ENCODE measurements at places on chromosomes 1 and 21.

DNA sequence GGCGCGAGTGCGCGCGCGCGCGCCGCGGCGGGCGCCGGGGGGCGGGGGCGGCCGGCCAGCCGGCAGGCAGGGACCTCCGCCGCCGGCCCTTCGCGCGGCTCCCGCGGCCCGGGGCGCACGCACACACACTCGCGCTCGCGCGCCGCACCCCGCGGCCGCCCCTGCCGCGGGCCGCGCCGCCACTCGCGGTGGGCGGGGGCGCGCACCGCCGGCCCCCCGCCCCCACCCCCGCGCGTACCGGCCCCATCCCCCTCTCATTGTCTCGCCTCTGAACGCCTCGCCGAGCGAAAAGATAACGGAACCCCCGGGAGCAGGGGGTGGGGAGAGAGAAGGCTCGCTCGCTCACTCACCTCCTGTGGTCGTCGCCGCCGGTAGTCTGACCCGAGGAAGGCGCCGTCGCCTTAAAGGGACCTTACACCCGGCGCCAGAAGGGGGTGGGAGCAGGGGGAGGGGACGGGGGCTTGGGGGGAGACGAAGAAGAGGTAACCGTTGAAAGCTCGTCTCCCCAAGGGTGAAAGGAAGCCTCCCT lies 428 bp downstream of the POGZ start:
- peak; percentile 55 for DNase-seq

GRCh38 chr1:26278724-26279455 lies 996 bp upstream of the SH3BGRL3 start:
- DNase-seq = no peak

DNA sequence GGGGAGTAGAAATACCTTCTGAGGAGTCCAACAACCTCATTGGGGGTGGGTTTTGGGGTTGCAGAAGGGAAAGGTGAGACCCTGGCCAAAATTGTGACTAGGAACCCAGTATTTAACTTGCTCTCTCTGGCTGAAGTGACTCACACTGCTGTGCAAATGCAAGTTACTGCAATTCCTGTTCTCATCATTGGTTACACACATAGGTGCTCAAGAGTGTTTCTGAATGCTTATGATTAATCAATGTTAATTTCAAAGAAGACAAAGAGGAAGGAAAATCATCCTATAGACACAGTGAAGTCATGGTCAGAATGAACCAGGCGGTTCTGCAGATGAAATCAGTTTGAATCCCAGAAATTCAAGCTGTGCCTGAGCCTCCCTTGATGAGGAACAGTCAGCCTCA lies 3.1 kb downstream of the ASCL5 start:
- no peak for DNase-seq

GRCh38 chr1:3540876-3541275 lies 70.4 kb downstream of the MEGF6 start:
- no peak for DNase-seq

GRCh38 chr1:209157546-209158249 lies 425.8 kb upstream of the CAMK1G start:
- DNase-seq = no peak

DNA sequence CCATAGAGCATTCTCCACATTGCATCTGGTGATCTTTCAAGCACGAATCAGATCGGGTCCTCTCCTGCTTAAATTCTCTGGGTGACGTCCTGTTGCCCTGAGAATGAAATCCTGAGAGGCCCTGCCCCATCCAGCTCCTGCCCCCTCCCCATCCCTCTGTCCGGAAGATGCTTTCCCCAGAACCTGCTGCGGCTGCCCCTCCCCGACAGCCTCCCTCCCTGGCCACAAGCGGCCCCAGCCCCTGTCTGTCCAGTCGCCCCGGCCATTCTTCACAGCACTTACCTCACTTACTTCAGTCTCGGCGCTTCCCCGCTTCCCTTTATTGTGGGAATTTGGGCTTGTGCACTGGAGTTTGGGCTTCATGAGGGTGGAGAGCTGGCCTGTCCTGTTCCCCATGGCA lies 40.3 kb downstream of the TAS1R2 start:
- DNase-seq = no peak

GRCh38 chr1:18945401-18945849 lies 11.1 kb downstream of the IFFO2 start:
- DNase-seq = peak; percentile 78

GRCh38 chr1:82392946-82393345 lies 592.2 kb downstream of the ADGRL2 start:
- no peak for DNase-seq

DNA sequence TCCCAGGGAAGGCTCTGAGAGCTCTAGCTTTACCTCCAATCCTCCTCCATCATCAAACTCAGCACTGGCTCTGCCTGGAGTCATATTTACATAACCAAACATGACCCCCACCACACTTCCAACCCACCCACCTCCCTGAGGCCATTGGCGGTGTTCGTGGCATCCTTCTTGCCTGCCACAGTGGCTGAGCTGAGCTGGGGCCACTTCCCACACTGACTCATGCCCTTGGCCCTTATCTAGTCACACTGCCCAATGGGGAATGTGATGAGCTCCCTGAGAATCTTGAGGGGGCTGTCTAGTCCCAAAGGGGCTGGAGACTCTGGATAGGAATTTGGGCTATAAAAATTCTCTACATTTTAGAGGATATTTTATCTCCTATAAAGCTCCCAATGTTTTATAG lies 230.9 kb upstream of the IRF2BP2 start:
- no peak for DNase-seq

DNA sequence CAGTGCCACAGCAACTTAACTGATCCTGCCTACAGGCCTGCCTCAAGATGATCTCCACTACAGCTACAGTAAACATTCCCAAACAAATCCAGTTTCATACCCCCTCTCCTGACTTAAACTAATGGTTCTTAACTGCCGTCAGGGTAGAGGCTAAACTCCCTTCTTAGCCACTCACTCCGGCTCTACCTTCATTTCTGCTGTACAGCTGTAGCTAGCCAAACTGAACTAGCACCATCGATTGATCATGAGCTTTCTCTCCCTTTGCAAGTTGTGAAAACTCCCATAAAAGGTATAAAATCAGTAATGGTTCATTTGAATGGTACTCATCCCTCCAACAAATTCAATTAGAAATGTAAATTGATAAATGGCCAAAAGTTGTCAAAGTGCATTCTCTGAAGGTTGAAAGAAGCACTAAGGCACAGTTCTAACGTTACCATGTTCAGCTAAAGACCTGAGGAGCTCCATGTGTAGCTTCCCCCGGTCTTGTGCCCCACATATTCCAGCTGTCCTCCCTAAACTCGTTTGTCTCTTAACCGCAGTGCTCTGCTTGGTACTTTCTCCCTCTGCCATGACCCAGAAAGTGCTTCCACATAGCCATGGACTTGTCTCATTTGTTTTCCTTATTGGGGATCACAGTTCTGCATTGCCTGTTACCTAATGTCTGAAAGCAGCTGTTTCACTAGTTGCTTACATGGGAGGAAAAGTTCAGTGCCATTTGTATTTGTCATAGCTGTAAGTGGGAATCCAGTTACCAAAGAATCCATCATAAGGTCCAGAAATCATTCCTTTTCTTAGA lies 49.8 kb downstream of the DHX9 start:
- DNase-seq = no peak

DNA sequence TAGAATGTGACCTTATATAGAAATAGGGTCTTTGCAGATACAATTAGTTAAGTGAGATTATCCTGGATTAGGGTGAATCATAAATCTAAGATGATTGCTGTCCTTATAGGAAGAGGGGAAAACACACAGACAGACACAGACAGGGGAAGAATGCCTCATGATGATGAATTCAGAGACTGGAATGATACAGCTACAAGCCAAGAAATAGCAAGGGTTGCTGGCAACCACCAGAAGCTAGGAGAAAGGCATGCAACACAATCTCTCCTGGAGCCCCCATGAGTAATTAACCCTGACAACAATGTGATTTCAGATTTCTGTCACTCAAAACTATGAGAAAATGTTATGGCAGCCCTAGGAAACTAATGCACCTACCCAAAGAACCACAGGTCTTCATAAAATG lies 19.1 kb upstream of the PPIH start:
- no peak for DNase-seq

GRCh38 chr1:203380420-203381150 lies 29.7 kb upstream of the FMOD start:
- no peak for DNase-seq

GRCh38 chr21:45318556-45319404 lies 31.1 kb upstream of the POFUT2 start:
- DNase-seq = peak; percentile 9

DNA sequence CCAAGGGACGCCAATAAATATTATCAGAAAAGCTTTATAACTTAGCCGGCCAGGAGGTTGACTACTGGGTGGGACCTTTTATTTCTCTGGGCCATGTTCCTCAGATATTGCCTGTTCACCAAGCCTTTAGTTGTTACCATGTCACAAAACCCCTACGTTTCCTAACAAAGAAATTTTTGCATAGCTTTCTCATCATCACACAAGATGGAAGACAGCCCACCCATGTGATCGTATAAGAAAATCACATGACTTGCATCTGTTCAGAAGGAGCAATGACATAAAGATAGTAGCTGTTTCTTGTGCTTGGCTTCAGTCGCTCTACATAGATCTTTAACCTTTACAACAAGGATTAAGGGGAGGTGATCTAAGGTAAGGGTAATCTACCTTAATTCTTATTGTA lies 88.9 kb upstream of the NGF start:
- DNase-seq = no peak

GRCh38 chr1:226656201-226656600 lies 82.9 kb downstream of the ITPKB start:
- DNase-seq = no peak

DNA sequence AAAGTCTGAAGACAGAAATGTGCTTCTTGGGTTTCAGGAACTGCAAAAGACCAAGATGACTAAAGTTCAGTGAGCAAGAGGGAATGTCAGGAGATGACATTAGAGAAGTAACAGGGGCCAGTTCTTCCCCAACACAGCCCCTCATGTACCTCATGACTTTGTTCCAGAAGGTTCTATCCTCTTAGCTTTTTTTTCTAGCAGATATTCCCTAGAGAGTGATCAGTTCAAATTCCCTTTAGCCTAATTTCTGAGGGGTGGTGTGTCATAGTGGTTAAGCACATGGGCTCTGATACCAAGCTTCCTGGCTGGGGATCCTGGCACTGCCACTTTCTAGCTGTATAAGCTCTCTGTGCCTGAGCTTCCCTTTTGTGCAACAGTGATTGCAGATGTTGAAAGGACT lies 108.0 kb downstream of the LBR start:
- no peak for DNase-seq

DNA sequence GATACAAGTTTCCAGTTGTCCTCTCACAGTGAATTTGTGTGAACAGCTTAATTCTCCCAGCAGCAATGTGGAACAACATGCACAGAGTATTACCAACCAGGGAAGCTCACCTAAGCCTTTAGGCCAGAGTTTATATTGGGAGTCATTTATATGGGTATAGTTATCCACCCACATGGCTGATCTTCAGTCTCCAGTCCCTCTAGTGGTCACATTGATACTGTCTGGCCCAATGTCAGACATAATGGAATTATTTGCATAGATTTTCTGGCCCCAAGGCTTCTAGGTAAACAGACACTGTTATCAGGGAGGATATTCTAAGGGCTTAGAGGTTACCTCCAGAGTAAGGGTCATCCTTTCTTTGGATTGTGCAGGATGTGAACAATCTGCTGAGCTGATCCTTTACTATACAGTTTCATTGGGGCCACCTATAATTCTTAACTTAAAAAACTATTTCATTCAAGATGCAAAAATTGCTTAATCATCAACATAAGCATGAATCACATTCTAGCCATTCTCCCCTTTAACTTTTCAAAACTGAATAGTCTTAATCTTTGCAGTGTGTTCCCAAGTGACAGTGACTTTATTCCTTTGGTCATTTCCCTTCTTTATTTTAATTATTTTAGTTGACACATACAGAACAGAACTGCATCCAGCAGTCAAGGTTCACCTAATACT lies 210.9 kb downstream of the LTN1 start:
- DNase-seq = no peak

- no peak for DNase-seq
Observed at GRCh38 chr1:40257313-40257687, 736 bp upstream of the ZMPSTE24 start.

DNA sequence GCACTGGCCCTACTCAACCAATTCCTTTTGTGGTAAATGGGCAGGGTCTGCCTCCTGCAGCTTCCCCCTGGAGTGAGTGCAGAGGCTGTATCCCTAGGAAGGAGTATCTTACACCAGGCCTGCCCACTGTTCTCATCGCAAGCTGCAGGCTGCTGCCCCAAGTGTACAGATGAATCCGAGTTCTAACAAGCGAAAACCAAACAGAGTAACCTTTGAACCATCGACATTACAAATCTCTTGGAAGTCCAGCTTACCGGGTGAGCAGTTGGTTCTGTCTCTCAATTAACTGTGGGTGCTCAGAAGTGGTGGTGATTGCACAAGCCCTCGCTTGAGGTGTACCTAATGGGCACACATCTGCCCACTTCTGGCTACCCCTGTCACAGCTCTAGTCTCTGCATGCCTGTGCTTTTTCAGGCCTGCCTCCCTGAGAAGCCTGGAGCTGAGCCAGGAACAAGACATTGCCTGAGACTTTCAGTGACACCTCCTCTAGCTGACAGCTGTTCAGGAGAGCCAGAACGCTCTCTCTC lies 22.7 kb downstream of the INAVA start:
- DNase-seq = no peak

DNA sequence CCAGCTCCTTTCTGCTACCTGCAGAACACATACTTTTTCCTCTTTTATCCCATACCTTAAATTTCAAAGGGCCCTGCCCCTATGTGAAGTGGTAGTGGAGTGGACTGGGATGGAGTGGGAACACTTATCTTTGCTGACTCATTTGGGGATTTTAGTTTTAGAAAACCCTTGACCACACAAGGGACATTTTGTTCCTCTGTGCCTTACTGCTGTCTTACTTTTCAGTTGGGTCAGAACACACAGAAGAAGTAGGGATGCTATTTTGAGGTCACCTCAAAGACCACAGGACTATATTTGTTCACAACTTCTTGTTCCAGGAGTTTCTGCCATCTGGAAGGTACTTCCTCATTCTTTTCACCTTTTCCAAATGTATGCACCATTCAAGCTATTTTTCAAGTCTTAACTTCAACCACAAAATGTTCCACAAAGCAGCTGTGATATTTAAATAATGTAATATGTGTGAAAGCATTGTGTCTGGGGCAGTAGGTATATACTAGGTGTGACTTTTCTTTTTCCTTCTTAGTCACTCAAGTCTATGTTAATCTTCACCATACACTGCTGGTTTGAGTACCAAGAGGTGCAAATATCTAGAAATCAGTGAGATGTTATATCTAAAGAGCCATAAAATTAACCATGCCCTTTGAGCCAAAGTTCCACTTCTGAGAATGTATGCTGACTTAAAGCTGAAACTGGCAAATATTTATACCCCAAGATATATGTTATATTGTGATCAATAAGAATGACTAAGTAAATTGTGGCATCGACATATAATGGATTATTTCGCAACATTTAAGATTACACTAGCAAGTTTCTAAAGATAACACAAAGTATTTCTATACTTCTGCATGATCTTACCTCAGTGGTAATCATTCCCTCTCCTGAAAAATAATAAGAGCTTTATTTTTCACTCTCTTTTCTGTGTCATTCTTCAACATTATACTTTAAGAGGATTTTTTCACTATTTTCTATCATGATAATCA lies 308.5 kb downstream of the MRPL39 start:
- no peak for DNase-seq

- no peak for DNase-seq
Observed at GRCh38 chr1:191702124-191702523, 456.1 kb upstream of the RGS18 start.
